COR-L47 (cell line): ENCODE measurements at places on chromosomes 6 and 20.

- no peak for DNase-seq
Observed at GRCh38 chr20:48706710-48707365, 121.0 kb downstream of the PREX1 start.

GRCh38 chr6:158605266-158605878 lies 39.2 kb downstream of the DYNLT1 start:
- peak; percentile 23 for DNase-seq

- peak; percentile 5 for DNase-seq
Observed at GRCh38 chr6:154824076-154824475, 90.9 kb downstream of the SCAF8 start.

DNA sequence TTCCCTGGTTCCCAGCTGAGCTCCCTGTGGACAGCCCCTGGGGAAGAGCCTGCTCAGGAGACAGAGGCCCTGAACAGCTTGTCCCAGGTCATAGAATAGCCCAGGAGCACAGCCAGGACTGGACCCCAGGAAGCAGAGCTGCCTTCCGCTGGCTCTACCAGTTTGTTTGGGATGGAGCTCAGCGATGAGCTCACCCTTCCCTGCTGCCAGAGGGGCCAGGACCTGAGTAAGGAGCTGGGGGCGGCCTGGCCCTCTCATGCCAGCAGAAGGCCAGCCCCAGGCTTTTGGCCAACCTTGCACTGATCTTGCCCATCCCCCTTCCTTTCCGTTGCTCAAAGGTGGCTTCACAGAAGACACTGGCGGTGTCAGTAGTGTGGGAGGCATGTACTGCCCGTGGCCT lies 17.5 kb downstream of the MMP24OS start:
- DNase-seq, result no peak

GRCh38 chr6:137550535-137550934 lies 56.3 kb upstream of the OLIG3 start:
- peak; percentile 18 for DNase-seq

DNA sequence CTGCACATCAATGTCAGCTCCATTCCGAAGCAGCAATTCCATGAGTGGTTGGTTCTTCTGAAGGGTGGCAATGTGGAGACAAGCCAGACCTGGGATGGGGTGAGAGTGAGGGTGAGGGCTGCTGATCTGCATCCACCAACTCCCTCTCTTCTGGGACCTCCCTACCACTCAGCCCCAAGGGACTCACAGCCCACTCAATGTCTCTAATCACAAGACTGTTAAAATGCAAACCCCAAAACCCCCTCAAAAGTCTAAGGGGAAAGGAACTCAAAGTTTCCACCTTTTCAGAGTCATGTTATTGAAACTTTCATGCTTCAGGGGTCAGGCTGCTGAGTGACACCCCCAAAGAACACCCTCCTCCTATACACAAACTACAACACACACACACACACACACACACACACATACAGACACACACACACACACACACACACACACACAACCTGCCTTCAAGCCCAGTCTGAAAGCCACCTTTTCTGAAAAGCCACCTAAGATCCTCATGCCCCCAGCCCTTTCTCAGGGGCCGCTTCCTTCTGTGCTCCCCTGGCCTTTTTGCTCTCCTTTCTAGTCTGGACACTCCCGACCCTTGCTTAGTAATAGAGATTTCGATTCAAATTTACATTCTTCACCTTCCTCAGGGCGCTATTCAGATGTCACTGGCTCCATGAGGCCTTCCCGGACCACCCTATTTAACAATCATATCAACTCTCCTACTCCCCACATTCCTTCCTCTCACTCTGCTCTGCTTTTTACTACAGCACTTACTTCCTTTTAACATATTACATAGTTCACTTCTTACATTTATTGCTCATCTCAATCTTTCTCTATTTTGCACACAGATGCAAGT lies 3.3 kb upstream of the SLC35B2 start:
- DNase-seq, result no peak

GRCh38 chr6:146950351-146950835 lies 253.8 kb upstream of the STXBP5 start:
- no peak for DNase-seq

DNA sequence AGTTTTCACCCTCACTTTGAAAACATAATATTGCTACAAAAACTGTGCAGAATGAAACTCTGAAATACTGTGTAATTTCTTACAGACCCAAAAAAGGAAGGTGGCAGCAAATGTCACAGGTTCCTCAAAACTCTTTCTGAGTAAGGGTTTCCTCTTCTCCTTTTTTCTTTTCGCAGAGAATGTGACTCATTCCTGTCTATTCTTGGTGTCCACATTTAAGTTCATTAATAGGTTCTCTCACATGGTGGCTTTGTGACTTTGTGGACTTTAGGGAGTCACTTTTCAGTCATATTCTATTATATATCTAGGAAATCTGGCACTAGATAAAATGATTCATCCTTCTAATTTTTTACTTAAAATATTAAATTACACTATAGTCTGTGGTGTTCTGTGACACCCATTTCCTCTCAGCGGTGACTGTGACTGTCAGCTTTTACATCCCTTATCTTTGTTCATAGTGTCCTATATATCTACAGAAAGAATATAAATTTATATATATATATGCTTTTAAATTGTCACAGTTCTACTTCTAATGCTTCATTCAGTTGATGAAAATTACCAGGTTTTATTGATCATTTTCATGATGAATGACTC lies 126.8 kb upstream of the HCRTR2 start:
- no peak for DNase-seq

DNA sequence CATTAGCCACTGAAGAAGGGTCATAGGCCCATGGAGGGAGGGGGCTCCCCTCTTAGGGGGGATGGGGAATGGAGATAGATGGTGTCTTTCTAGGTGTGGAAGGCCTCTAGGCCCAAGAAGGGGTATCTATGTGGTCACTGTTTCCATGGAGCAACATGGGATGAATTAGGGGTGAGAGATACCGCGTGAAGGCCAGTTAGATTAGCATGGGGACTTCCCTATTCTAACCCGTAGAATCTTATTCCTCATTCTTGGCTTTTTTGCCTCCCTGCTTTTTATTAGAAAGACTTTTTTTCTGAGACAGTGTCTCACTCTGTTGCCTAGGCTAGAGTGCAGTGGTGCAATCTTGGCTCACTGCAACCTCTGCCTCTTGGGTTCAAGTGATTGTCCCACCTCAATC lies 3.2 kb downstream of the RAB44 start:
- DNase-seq, result no peak

DNA sequence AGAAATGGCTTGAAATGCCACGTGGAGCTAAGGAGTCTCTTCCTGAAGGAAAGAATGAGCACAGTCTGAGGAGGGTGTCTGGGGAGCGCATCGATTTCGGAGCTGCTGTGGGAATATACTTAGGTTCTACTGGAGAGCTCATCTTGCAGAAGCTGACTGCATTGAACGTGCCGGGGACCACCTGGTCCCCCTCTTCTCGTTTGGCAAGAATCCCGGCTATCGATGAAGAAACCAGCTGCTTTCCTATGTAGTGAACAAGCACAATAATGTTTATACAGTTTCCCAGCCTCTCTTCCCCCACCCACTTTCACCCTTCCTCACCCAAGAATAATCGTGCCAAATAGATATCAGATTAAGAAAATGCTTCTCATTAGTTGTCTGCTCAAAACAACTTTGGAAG lies 242.5 kb downstream of the PACRG start:
- DNase-seq, result no peak

DNA sequence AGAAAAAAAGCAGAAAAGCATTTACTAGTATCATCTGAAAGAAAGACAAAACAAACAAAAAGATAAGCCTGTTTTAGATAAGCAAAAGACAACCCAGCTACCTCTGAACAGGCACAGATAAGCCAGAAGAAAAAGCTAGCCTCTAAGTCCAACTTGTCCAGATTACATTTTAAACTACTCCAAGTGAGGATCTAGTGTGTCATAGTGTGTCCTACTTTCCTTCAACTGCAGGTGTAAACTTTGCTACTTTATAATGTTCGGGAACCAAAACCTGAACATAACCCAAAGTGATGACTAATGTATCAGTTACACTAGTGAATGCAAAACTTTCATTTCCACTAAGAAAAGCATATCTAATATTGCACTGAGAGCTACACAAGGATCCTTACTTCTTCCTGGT lies 19.5 kb downstream of the ADNP start:
- DNase-seq, result no peak

- DNase-seq, result no peak
Observed at GRCh38 chr20:4848041-4848440, 126.3 kb downstream of the PRND start.

DNA sequence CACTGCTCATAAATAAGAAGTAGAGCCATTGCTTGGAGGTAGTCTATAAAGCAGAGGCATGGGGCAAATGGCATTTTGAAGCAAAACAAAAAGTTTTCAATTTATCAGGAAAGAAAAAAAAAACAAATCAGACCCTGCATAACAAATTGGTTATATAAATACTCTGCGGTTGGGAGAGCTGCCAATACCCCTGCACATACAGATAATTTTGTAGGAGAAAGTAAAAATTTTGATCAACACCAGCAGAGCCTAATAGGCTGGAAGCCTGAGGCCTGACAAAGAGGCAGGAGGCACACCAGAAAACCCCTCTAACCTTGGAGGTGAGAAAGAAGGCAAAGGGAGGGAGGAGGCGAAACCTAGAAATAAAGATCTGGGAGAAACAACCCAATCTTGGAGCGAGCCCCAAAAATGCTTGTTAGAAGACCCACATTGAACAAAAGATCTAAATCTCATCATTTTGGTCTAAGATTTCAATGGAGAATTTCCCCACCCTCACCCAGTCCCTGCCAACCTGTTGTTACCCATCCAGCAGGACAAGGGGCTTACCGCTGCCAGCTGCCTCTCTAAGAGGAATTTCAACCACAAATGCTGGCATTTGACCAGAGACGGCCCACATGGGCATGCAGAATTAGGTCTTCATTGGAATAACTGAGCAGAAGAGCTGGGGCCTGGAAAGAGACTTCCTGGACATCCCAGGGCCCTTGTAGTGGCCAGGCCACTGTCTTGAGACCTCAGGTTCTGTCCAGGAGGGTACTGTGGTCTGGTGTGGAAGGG lies 28.4 kb downstream of the FOXA2 start:
- DNase-seq, result no peak

GRCh38 chr6:6643398-6643797 lies 54.9 kb downstream of the LY86 start:
- DNase-seq, result no peak

- DNase-seq, result peak; percentile 79
Observed at GRCh38 chr6:7541175-7542064, at the start of gene DSP. Gene DSP (plus strand): TSS chr6:7541671. CDS start chr6:7541916, 245 bp downstream.

DNA sequence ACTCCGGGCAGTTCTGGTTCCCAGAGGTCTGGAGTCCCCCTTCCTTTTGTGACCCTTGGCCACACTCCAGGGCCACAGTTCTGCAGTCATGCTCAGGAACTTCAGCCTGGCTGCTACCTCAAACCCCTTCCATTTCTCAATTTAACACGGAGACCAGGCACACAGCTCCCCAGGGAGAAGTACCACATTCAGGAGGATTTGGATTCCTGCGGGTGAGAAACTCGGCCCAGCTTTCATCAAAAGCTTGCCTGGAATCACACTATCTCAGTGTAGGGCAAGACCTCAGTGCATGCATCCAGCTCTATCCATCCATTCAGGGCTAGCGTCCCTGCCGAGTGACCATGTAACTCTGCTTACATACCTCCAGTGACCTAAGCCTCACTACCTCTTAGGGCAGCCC lies 16.8 kb upstream of the IP6K3 start:
- DNase-seq, result no peak

DNA sequence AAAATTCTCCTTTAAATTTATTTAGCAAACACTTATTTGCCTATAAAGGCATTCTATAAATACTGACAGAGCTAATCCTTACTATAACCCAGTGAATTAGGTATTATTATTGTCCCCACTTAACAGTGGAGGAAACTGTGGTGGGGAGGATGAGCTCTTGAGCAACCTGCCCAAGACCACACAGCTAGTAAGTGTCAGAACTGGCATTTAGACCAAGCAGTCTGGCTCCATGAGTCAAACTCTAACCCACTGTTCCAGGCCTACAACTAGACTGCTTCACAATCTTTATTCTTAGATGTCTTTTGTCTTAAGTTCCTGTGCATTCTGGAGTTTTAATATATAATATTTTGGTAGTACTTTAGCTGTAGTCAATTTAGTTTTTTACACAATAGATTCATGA lies 530.8 kb downstream of the BCKDHB start:
- DNase-seq, result no peak

- DNase-seq, result no peak
Observed at GRCh38 chr6:43180058-43180457, 1.9 kb upstream of the CUL9 start.

DNA sequence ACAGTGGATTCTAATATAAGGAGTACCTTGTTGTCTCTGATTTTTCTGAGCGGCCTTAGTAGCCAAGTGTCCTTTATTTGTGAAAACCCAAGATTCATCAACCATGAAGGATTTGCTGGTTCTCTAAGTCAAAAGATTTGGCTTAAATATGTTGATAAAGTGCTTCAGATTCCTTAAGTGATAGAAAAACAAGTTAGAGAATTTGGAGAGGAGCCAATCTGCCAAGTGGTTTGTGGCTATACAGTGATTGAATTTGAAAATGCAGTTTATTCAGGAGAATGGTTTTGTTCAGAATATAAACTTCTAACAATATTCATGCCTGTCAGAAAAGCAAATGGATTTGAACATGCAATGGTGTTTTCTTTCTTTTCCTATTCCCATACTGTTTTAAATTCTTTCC lies 54.8 kb downstream of the CAP2 start:
- DNase-seq, result no peak

GRCh38 chr6:23498013-23498412 lies 628.0 kb upstream of the NRSN1 start:
- DNase-seq, result no peak

- DNase-seq, result no peak
Observed at GRCh38 chr6:114747995-114748625, 405.3 kb upstream of the HS3ST5 start.

DNA sequence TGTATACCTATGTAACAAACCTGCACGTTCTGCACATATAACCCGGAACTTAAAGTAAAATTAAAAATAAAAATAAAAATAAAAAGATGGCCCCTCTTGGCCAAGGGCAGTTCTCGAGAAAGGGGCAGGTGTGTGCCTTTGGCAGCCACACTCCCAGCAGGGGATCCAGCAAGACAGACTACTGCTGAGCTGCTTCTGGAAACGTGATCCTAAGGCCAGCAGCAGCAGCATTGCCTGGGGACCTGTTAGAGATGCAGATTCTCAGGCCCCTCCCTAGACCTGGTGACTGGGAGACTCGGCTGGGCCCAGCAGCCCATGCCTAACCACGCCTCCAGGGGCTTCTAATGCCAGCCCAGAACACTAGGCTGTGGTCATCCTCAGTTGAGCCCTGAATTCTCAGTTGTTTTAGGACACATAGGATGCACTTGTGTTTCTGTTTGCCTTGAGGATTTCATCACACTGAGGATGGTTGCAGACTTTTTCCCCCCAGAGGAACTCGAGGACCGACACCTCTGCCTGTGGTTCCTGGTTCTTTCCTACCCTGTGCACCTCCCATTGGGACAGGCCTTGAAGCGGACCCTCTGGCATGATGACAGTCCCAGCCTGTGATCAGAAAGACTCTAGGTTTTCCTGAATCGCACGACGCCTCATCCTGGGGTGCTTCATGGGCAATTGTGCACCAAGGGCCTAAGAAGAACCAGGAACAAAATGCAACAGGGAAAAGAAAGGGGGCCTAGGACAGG lies 105.9 kb downstream of the TOX2 start:
- no peak for DNase-seq

- no peak for DNase-seq
Observed at GRCh38 chr20:63618291-63618980, 8.5 kb downstream of the GMEB2 start.
